ENCODE measurements at places on chromosomes 2 and 18. TPM values are rescaled to one million over a fixed set of nuclear protein-coding genes. Genes with fewer than 3 reads are reported as not detected.

ALPP gene
- total RNA-seq: not detected

FASTKD1 gene
- 18.0 TPM for total RNA-seq

CHRNG gene
- not detected for total RNA-seq

CRYGD gene
- total RNA-seq: not detected

GDF7 gene
- total RNA-seq: under 0.01 TPM

FBXO48 gene
- 0.49 TPM for total RNA-seq

CRACDL gene
- total RNA-seq: 0.16 TPM

EDAR gene
- total RNA-seq: not detected

EMX1 gene
- not detected for total RNA-seq

ALKAL2 gene
- total RNA-seq: not detected

PRSS56 gene
- total RNA-seq: not detected

SLC19A3 gene
- not detected for total RNA-seq

CYBRD1 gene
- 465 TPM for total RNA-seq

PLB1 gene
- 1.8 TPM for total RNA-seq

TGFBRAP1 gene
- total RNA-seq: 25.0 TPM

FRZB gene
- 0.32 TPM for total RNA-seq

BARD1 gene
- total RNA-seq: 53.9 TPM
